Pancreas (tissue), 10 donors: ENCODE measurements at places on chromosomes 11 and 22. TPM values are rescaled to one million over a fixed set of nuclear protein-coding genes. Genes with fewer than 3 reads are reported as not detected.
A peak's percentile ranks its signal among the peaks of the same experiment; 100 is the strongest.

DNA sequence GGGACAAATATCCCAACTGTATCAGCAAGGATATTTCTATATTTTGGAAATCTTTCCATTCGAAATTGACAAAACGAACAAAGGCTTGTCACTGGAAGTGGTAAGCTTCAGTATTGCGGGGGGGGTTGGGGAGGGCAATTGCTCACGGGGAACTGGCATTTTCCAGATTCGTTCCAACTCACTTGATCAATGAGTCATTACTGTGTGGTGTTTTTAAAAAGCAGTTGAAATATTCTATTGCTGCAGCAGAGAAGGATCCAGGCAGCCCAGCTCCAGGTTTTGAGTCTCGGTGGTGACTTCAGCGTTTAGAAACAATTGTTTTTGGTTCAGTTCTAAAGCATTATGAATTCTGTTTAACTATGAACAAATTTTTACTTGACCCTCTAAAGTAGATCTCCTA lies 33.8 kb upstream of the FBLN1 start:
- DNase-seq = no peak

GRCh38 chr11:47861728-47862127 lies 13.6 kb upstream of the NUP160 start:
- DNase-seq = no peak

DNA sequence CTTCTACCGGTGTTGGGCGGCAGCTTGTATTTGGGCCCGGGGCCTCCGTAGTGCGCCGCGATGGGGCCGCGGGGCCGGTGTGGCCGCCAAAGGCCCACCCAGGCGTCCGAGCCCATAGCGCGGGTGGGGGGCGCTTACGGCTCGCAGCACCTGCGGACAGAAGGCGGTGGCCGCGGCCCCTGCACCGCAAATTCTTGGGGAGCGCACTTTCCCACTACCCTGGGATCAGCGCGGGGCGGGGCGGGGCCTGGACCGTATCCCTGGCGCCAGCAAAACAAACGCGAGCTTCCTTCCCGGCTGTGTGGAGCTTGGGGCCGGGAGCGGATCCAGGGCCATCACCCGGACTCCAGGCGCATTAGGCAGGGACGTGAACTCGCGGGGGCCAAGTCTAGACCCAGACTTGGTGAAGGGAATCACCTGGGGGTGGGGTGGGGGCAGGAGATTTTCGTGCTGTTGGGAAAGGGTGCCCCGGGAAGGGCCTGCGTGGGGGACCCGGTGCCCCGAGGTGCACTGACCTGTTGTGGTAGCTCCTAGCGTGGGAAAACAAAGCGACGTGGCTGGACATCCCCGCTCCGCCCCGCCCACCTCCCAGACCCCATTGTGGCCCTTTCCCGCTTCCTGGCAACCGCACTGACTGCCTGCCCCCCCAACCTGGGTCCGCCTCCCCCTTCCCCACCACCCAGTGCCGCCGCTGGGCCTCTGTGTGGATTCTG lies 2.3 kb upstream of the TYMP start:
- peak; percentile 77 for DNase-seq

The PLXNB2 gene
- 191 TPM for polyA plus RNA-seq

The EMID1 gene
- 16.8 TPM for polyA plus RNA-seq

DNA sequence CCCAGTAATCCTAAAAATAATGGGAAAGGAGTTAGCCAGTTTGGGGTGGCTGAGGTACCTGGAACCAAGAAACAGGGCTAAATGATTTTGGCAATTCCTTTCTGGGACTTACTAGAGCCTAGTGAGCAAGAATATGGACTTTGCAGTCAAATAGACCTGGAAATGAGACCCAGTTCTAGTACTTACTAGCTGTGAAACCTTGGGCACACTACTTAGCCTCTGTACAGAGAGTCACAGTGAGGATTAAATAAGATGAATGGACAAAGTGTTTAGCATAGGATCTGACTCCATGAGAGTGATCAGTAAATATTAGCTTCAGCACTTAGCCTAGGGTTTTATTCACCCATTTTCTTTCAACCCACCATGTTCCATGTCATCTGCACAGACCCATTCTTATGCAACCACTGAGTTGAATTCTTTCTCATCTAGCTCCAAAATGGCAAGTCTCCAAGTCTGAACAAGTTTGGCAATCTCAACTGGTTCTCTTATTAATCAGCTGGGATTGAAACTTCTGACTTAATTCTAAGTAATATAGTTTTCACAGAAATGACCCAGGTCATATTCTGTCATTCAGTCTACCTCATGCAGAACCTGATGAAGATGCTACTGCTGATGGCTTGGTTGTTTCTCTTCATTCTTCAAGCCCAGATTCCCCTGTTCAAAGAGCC lies 15.0 kb upstream of the SORL1 start:
- DNase-seq = no peak

- no peak for DNase-seq
Measured at GRCh38 chr22:37282385-37282677, at the start of gene CYTH4. Gene CYTH4 (plus strand): TSS chr22:37282508. CDS start chr22:37282570, 62 bp downstream.

The KCTD14 gene
- polyA plus RNA-seq = 8.2 TPM

The GRIA4 gene
- polyA plus RNA-seq = 2.4 TPM

The DDTL gene
- 1.4 TPM for polyA plus RNA-seq

- peak; percentile 58 for DNase-seq
Measured at GRCh38 chr11:64321533-64321932, 3.6 kb downstream of the PRDX5 start.

- no peak for DNase-seq
Measured at GRCh38 chr11:133941546-133941945, 15.2 kb downstream of the IGSF9B start.

The LDLRAD3 gene
- 6.0 TPM for polyA plus RNA-seq

The PPP2R5B gene
- polyA plus RNA-seq = 21.8 TPM

DNA sequence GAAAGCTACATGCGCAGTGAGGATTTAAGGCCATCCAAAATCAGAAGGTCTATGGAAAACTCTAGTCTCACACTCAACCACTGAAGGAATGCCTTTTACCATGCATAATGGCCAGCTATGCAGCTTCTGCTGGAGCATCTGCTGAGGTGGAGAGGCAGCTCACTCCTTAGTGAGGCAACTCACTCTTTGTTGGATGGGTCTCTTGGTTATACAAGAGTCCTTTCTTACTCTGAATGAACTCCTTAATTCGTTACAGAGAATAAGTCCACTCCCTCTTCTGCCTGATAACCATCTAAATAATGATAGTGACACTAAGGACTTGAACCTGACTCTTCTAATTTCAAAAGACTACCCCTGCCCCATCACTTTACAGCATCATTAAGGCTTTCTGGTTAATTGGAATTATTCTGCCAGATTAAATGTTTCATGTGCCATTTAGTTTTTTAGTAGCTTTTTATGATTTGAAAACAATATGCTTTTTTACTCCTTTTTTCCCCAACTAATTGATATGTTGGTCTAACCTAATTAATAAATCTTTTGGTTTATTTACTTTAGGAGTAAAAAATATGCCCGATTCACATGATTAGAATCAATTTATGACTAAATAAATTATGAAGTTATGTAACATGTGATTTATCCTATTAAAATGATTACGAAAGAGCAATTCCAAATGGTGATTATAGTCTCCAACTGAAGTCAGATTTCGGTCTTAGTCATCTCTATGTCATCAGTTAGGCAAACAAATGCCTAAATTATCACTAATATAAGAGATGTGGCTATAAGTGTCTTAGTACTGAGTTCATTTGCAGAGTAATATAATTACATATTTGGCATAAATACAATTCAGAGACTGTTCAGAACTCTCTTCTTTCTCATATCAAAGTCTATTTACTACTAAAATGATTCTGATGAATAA lies 286.7 kb upstream of the CCDC90B start:
- DNase-seq = no peak

DNA sequence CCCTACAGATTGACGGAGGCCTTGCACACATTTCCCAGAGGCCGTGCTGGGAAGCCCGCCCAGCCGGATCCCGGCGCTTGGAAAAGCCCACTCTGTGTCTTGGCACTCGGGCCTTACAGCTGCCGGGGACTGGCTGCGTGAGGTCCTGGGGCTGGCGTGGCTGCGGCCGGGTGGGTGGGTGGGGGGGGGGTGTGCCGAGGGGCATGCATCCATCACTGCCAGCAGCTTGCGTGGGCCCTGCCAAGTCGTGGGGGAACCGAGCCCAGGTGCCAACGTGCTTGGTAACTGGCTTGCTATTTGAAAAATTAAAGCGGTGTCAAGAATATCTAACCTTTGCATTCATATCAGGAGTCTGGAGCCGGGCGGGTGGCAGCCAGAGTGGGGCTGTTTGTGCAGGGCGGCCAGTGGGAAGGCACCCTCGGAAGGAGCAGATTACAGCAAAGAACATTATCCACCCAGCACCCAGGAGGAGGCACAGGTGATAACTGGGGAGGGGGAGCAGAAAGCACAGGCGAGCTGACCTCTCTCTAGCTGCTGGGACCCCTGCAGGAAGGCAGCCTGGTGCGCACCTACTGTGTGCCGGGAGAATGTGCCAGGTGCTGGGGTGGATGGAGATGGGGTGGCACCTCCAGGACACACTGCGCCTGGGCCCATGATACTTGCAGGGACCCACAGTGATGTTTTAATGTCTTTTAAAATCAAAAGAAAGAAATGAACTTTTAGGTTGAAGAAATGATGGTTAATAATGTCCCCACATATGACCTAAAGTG lies 28.5 kb upstream of the SMIM38 start:
- DNase-seq = peak; percentile 43

The SHISAL1 gene
- polyA plus RNA-seq = 0.99 TPM

The TSSK2 gene
- polyA plus RNA-seq = 0.27 TPM

The RASSF10 gene
- 0.40 TPM for polyA plus RNA-seq

GRCh38 chr11:19954899-19955298 lies 205.4 kb downstream of the DBX1 start:
- DNase-seq = no peak

GRCh38 chr11:133086518-133086917 lies 445.8 kb downstream of the OPCML start:
- DNase-seq = no peak

The ANO3 gene
- 0.49 TPM for polyA plus RNA-seq

The TSPO gene
- 79.6 TPM for polyA plus RNA-seq

GRCh38 chr11:93858121-93858775 lies 7.8 kb upstream of the VSTM5 start:
- no peak for DNase-seq
